ENCODE measurements at places on chromosomes 2 and 18.

GRCh38 chr2:169047256-169048250, 16.4 kb upstream of the ABCB11 start:
- H3K4me3 ChIP-seq: no peak overlapping the region
- no peaks in the 10 kb centered on the region for H3K4me1 ChIP-seq
- no peak for DNase-seq
- no peaks in the 10 kb centered on the region for H3K27me3 ChIP-seq

- no peak overlapping the region for H3K4me3 ChIP-seq
- no peak for DNase-seq
- H3K27ac ChIP-seq: no peak overlapping the region
Measured at GRCh38 chr2:212628586-212628985, 90.0 kb upstream of the ERBB4 start.

DNA sequence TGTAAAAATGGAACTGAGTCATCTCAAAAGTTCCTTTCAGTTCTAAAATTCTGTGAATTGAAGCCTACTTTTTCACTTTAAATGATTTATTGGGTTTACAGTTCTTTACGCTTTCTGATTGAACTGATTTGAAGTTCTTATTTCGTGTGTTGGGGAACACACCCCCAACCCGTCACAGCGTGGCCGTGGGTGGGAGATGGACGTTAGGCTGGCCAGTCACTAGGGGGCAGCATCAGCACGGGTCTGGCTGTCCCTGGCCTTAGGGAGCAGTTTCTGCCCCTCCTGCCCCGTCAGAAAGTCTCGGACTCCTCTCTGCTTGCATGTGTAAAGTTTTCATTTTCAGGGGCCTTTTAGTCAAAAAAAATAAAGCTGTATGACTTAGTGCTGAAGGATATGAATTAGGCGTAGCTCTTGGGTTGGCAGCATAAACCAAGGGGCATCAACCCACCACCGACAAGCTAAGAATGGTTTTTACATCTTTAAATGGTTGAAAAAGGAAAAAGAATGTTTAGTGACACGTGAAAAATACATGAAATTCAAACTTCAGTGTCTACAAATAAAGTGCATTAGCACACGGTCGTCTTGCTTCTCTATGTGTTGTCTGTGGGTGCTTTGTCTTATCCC, 63.4 kb downstream of the ZCCHC2 start:
- no peaks in the 10 kb centered on the region for H3K27me3 ChIP-seq
- H3K4me3 ChIP-seq: no peak overlapping the region
- peak; percentile 79 for DNase-seq
- H3K4me1 ChIP-seq: peaks cover 6% of the 10 kb centered on the region

- peaks cover 26% of the 10 kb centered on the region for H3K36me3 ChIP-seq
- DNase-seq: no peak
- no peak overlapping the region for H3K27ac ChIP-seq
- H3K27me3 ChIP-seq: no peaks in the 10 kb centered on the region
- no peak overlapping the region for H3K4me3 ChIP-seq
Measured at GRCh38 chr18:47113796-47114540, 36.3 kb downstream of the HDHD2 start.

GRCh38 chr18:41751161-41751560, 203.9 kb upstream of the PIK3C3 start:
- H3K4me3 ChIP-seq: no peak overlapping the region
- no peaks in the 10 kb centered on the region for H3K4me1 ChIP-seq
- no peaks in the 10 kb centered on the region for H3K27me3 ChIP-seq
- DNase-seq: no peak
- H3K27ac ChIP-seq: no peak overlapping the region

- no peak for DNase-seq
- H3K4me1 ChIP-seq: peaks cover 20% of the 10 kb centered on the region
- H3K4me3 ChIP-seq: no peak overlapping the region
- no peaks in the 10 kb centered on the region for H3K36me3 ChIP-seq
Measured at GRCh38 chr2:38386377-38386776, 9.3 kb upstream of the ATL2 start.

- no peaks in the 10 kb centered on the region for H3K27me3 ChIP-seq
- DNase-seq: no peak
- H3K4me3 ChIP-seq: no peak overlapping the region
- no peak overlapping the region for H3K27ac ChIP-seq
- H3K4me1 ChIP-seq: no peaks in the 10 kb centered on the region
- H3K36me3 ChIP-seq: no peaks in the 10 kb centered on the region
Measured at GRCh38 chr18:31512203-31512764, 14.3 kb downstream of the DSG2 start.

DNA sequence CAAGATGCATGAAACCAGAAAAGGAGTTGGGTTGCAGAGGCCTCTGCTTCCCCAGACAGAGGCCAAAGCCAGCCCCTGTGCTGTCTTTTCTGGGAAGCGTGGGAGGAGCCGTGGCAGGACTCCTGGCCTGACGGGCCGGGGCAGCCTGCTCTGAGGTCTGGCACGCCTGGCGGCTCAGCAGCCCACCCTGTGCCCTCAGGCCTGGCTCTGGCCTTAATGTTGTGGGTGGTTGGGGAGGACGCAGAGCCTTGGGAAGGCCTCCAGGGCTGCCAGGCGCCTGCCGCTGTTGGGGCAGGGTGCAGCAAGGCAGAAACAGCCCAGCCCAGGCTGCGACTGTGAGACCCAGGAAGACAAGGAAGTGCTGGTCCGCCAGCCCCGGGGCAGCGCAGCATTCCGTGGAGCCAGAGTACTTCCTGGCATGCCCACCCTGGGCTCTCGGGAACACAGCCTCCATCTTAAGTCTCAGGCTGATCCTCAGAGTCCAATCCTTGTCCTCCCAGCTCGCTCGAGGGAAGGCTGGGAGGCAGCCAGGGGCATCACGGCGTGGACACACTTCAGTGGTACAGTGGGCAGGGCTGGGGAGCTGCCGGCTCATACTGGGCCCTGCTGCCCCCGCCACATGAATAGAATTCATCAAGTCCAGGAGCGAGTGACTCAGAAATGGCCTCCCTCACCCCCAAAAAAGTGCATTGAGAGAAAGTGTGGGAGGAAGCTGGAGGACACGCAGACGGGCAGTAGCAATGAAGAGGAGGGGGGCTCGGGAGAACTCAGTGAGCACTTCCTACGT, 72.6 kb downstream of the EMX1 start:
- no peaks in the 10 kb centered on the region for H3K4me1 ChIP-seq
- H3K27ac ChIP-seq: no peak overlapping the region
- H3K36me3 ChIP-seq: no peaks in the 10 kb centered on the region
- no peaks in the 10 kb centered on the region for H3K27me3 ChIP-seq
- no peak overlapping the region for H3K4me3 ChIP-seq
- no peak for DNase-seq

- H3K4me3 ChIP-seq: no peak overlapping the region
- H3K27ac ChIP-seq: no peak overlapping the region
- no peak for DNase-seq
- H3K36me3 ChIP-seq: no peaks in the 10 kb centered on the region
Measured at GRCh38 chr18:68449292-68449691, 265.6 kb downstream of the TMX3 start.

- H3K36me3 ChIP-seq: no peaks in the 10 kb centered on the region
- no peak for DNase-seq
- H3K4me1 ChIP-seq: peaks cover 5% of the 10 kb centered on the region
- no peak overlapping the region for H3K27ac ChIP-seq
- H3K27me3 ChIP-seq: no peaks in the 10 kb centered on the region
Measured at GRCh38 chr2:18167871-18168270, 289.4 kb downstream of the KCNS3 start.

GRCh38 chr2:237664151-237664550, 36.8 kb downstream of the LRRFIP1 start:
- no peak overlapping the region for H3K4me3 ChIP-seq
- peak overlapping the region; percentile 21 for H3K27ac ChIP-seq
- H3K27me3 ChIP-seq: no peaks in the 10 kb centered on the region
- H3K36me3 ChIP-seq: no peaks in the 10 kb centered on the region

DNA sequence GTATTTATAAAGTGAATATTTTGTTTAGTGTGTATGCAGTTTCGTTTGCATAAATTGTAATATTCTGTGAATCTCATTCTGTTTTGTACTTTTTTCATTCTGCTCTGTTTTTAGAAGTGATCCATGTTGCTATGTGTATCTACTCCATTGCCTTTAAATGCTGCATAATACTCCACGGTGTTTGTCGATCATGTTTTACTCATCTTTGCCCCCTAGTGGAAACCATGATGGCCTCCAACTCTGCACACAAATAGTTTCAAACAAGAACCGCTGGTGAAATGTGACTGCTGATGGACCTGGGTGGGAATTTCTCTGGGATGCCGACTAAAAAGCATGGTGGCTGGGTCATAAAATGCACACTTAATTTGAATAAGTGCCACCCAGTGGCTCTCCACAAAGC, 32.0 kb upstream of the SKOR2 start:
- H3K4me3 ChIP-seq: no peak overlapping the region
- H3K36me3 ChIP-seq: no peaks in the 10 kb centered on the region
- no peak overlapping the region for H3K27ac ChIP-seq
- no peaks in the 10 kb centered on the region for H3K27me3 ChIP-seq
- no peaks in the 10 kb centered on the region for H3K4me1 ChIP-seq

DNA sequence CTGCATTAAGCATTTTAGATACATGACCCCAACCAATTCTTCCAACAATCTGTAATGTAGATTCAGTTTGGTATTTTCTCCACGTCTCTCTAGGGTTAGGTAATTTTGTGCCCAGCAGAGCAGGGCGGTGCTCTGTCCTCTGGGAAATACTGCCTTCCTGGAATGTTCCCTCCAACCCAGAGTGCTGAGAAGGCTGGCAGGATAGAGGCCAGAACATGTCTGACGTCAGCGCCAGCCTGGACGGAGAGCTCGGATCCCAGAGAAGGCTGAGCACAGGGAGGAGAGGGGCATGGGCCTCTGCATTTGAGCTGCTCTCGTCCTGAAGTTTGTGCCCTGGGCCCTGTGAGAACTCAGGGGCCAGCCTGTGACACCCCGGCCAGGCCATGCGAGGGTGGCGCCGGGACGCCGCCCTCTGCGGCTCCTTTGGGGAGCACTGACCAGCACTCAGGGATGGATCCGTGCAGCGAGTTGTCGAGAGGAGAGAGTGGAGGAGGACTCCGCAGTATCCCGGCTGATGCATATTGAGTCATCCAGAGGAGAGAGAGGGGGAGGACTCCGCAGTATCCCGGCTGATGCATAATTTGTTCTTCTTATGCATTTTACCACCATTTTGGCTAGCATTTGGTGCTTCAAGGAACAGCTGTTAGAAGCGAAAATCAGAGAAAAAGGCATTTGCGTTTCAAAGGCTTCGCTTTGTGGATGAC, 80.0 kb upstream of the PXDN start:
- H3K36me3 ChIP-seq: no peaks in the 10 kb centered on the region
- no peak overlapping the region for H3K4me3 ChIP-seq
- no peak overlapping the region for H3K27ac ChIP-seq

- no peak overlapping the region for H3K27ac ChIP-seq
- no peaks in the 10 kb centered on the region for H3K36me3 ChIP-seq
- no peak for DNase-seq
- H3K4me3 ChIP-seq: no peak overlapping the region
- H3K4me1 ChIP-seq: no peaks in the 10 kb centered on the region
- H3K27me3 ChIP-seq: no peaks in the 10 kb centered on the region
Measured at GRCh38 chr2:109521233-109522062, 92.3 kb downstream of the SEPTIN10 start.

DNA sequence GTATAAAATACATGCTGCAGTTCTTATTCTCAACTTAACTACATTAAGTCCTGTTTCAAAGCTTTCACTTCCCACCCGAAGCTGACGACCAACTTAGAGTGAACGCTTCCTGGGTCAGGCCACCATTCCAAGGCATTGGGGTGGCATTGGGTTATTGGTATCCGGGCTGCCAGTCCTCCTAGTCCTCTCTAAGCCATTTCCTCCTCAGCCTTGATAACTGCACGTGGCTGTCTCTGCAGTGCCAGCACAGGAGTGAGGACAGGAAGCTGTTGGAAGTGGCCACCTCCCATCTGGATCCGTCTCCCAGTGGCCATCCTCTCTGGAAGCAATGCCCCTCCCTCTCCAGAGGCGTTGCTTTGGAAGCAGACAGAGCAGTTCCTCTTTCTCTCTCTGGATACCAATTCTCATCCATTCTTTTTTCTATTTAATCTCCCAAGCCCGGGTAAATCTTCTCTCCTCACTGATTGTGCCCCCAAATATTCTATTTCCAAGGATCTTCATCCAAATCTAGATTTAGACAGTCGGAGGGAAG, 354.7 kb downstream of the EIPR1 start:
- no peaks in the 10 kb centered on the region for H3K4me1 ChIP-seq
- H3K4me3 ChIP-seq: no peak overlapping the region
- no peaks in the 10 kb centered on the region for H3K27me3 ChIP-seq
- no peaks in the 10 kb centered on the region for H3K36me3 ChIP-seq

- peaks cover 24% of the 10 kb centered on the region for H3K36me3 ChIP-seq
- H3K27me3 ChIP-seq: no peaks in the 10 kb centered on the region
- no peak for DNase-seq
Measured at GRCh38 chr2:239348563-239349452, 52.0 kb downstream of the HDAC4 start.

- H3K4me3 ChIP-seq: no peak overlapping the region
- no peaks in the 10 kb centered on the region for H3K36me3 ChIP-seq
- no peaks in the 10 kb centered on the region for H3K27me3 ChIP-seq
- DNase-seq: peak; percentile 65
Measured at GRCh38 chr2:229974266-229974665, 52.0 kb downstream of the FBXO36 start.

DNA sequence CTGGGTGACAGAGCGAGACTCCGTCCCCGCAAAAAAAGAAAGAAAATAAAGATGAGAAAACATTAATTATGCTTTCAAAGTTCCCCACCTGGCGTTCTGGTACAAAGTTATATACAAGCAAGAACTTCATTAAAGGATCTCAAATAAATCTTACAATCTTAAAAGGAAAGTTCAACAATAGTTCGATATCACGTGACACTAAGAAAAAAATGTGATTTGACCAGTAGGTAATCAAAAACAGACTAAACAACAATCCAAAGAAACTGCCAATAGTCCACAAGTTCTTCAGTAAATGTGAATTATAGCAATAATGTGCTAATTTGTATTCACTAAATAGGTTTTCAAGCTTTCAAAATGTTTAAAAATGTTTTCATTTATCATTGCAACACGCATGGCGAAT, 130.4 kb downstream of the NRXN1 start:
- DNase-seq: no peak
- no peaks in the 10 kb centered on the region for H3K4me1 ChIP-seq
- H3K27me3 ChIP-seq: no peaks in the 10 kb centered on the region
- no peak overlapping the region for H3K27ac ChIP-seq
- no peak overlapping the region for H3K4me3 ChIP-seq

- DNase-seq: no peak
- no peak overlapping the region for H3K4me3 ChIP-seq
- no peaks in the 10 kb centered on the region for H3K4me1 ChIP-seq
- no peak overlapping the region for H3K27ac ChIP-seq
- H3K27me3 ChIP-seq: no peaks in the 10 kb centered on the region
Measured at GRCh38 chr2:17051538-17051937, 385.9 kb upstream of the CYRIA start.
